ENCODE measurements at places on chromosomes 6 and 20.

DNA sequence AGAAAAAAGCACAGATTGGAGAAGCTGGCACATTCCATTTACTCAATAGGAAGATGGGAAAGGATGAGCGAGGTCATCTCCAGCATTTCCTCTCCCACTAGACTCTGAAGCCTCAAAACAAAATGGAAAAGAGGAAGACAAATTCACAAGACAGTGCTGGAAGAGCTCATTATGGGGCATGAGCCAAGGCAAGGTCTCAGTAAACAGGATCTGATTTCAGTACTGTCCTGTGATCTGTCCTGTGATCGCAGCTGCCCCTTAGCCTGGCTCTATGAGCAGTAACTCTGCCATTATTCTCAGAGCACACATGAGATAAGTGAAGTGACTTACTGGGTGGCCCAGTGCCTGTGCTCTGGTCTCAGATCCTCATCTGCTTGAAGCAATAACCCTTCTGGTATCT, 68.1 kb upstream of the SLC4A11 start:
- no peak for DNase-seq

- no peak for DNase-seq
Measured at GRCh38 chr20:63574156-63574828, at the start of gene HELZ2. Gene HELZ2 (minus strand): TSS chr20:63574239. CDS start chr20:63572385, 1,854 bp downstream.

DNA sequence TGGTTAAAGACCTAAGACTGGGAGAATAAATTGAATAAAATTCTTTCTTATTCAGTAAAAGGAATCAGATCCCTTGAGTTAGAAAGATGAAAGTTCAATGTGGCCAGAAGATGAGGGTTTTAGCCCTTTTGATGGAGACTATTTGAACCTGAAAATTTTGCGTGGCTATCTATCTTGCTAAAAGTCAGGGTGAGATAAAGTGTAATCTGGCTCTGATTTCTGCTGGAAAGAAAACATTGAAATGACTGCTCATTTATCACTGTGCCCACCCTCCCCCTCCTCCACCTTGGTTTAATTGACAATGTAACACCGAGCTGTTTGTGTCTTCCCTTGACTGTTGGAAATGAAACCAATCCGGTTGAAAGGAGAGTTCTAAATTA, 32.9 kb upstream of the TCF21 start:
- DNase-seq: no peak

GRCh38 chr20:57612436-57612835, 7.8 kb downstream of the ZBP1 start:
- DNase-seq: no peak

DNA sequence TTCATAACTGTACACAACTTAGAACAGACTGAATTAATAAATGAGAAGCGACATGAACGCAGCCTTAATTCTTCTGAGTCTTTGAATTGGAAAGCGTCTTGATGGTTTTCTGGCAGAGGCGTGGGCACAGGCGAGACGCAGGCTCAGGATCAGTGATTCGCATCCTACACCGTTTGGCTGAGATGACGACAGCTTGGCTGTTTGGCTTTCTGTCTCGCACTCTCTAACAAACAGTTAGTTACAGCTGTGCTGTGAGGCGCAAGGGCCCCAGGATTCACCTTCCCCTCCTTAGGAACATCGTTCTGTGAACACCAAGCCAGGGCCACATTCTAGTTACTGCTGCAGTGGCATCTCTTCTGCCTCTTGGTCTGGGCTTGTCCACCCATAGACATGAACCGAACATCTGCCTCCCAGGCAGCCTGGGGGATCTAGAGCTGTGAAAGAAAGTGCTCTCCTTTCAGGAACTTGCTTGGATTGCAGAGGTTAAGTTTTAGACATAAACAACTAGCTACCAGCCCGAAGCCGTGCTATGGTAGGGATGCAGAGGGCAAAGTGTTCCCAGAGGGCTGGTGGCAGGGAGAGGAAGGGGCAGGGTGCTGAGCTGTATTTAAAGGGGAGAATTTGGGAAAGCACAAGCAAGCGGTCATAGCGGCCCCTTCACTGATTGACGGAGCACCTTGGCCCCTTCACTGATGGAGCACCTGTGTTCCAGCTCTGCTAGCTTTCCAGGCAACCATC, 49.6 kb downstream of the TCP11 start:
- no peak for DNase-seq

DNA sequence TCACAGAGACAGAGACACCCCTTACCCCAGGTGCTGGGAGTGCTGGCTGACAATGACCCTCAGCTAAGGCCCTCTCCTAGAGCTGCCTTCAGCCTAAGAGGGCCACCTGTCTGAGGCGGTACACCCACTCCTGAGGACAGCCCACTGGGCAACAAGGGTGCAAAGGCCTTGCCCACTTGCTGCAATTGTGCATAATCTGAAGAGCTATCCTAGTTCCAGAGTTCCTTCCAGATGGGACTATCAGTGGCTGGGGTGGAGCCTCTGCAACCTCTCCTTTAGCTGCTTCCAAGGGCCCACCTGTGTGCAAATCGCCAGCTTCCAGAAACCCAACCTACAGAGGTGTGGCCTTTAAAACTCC, 87.5 kb downstream of the PREX1 start:
- no peak for DNase-seq

- no peak for DNase-seq
Measured at GRCh38 chr20:51042064-51042463, 19.2 kb upstream of the KCNG1 start.

GRCh38 chr20:1555952-1556351, 1.6 kb downstream of the SIRPD start:
- no peak for DNase-seq

GRCh38 chr6:68572525-68572924, 62.6 kb upstream of the ADGRB3 start:
- no peak for DNase-seq
